ENCODE measurements at places on chromosomes 2 and 18. TPM values are rescaled to one million over a fixed set of nuclear protein-coding genes. Genes with fewer than 3 reads are reported as not detected.

GRCh38 chr2:157685572-157685971 is 56.9 kb upstream of the ACVR1C start:
- no peak for DNase-seq

- DNase-seq, result no peak
Measured at GRCh38 chr18:21454725-21455124, 145.8 kb downstream of the ESCO1 start.

DNA sequence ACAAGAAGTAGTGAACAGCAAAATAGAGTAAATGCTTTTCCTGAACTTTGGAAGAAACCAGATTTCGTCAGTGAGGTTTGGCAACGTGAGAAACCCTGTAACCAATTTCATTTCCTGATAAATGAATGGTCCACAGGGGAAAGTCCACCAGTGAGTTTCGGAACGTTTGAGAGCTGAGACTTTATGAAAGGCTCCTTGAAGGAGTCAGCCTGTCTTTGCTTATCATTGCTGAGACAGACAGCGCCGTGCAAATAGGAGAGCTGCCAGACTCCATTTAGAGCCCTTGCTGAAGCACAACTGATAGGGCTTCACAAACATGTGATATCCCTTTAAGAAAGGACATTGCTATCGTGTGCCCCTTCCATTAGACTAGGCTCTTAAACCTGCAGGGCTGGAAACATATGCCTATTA is 121.8 kb upstream of the SMAD7 start:
- no peak for DNase-seq

ACADL gene
- not detected for total RNA-seq

ZC3H6 gene
- 4.3 TPM for total RNA-seq

GRCh38 chr18:635171-635570 is 22.3 kb upstream of the TYMS start:
- DNase-seq, result no peak

DOK6 gene
- total RNA-seq, result not detected

All from RPMI7951 (cell line).